ENCODE measurements at places on chromosomes 7 and 10. TPM values are rescaled to one million over a fixed set of nuclear protein-coding genes. Genes with fewer than 3 reads are reported as not detected.

Gene GIMAP4
- 52.8 TPM for total RNA-seq

Gene CYTH3
- total RNA-seq, result 56.9 TPM

Gene CPSF4
- total RNA-seq, result 38.0 TPM

Gene AMZ1
- total RNA-seq, result 0.31 TPM

Gene HIP1
- total RNA-seq, result 65.3 TPM

Gene MTPN
- total RNA-seq, result 114 TPM

Gene LRRC18
- not detected for total RNA-seq

Gene CC2D2B
- 3.1 TPM for total RNA-seq

Gene AGR3
- total RNA-seq, result not detected

Gene LBX1
- total RNA-seq, result not detected

Gene KAZALD1
- total RNA-seq, result 4.7 TPM

Gene CNPY1
- total RNA-seq, result not detected

Gene PLPP4
- 2.1 TPM for total RNA-seq

Gene CFAP43
- total RNA-seq, result 0.98 TPM

Gene XPNPEP1
- 60.6 TPM for total RNA-seq

Gene DEPP1
- total RNA-seq, result 190 TPM

Gene TMEM184A
- total RNA-seq, result 0.27 TPM

Gene ZNF467
- 10.1 TPM for total RNA-seq

Gene MRPS17
- total RNA-seq, result 8.1 TPM

Gene STEAP4
- total RNA-seq, result 189 TPM

Gene CLRN3
- not detected for total RNA-seq

Gene SEMA4G
- total RNA-seq, result 15.3 TPM

Gene ADAMTS14
- total RNA-seq, result 3.1 TPM

Gene R3HCC1L
- total RNA-seq, result 18.0 TPM

Gene CH25H
- total RNA-seq, result 8.8 TPM

Gene UTF1
- not detected for total RNA-seq

Gene ADK
- 32.5 TPM for total RNA-seq

Gene AKAP9
- total RNA-seq, result 84.5 TPM

Gene CHST3
- 36.5 TPM for total RNA-seq

Gene PRPS1L1
- not detected for total RNA-seq

Gene POM121
- total RNA-seq, result 32.5 TPM

Gene CFAP69
- total RNA-seq, result 36.1 TPM

Gene SLC26A5
- total RNA-seq, result 0.71 TPM

Gene FAM25A
- total RNA-seq, result not detected

Gene NXPH1
- not detected for total RNA-seq

Gene PDZD7
- total RNA-seq, result 3.8 TPM

Gene MTERF1
- total RNA-seq, result 17.5 TPM

Gene ANKRD61
- total RNA-seq, result 0.27 TPM

Gene PARD3
- total RNA-seq, result 46.1 TPM

Gene SPOCK2
- 5.3 TPM for total RNA-seq

Gene HTR7
- 0.94 TPM for total RNA-seq

Gene AOAH
- 20.6 TPM for total RNA-seq

Gene CLIP2
- 58.4 TPM for total RNA-seq

Gene COBL
- 17.0 TPM for total RNA-seq

Gene AGAP9
- total RNA-seq, result 22.8 TPM

Gene HSPA14
- total RNA-seq, result 10.2 TPM

Gene NCF1
- total RNA-seq, result 15.3 TPM

Gene LRRD1
- total RNA-seq, result not detected

Gene ITPRID1
- not detected for total RNA-seq
